ENCODE measurements at places on chromosomes 13 and 19.
A peak's percentile ranks its signal among the peaks of the same experiment; 100 is the strongest.

DNA sequence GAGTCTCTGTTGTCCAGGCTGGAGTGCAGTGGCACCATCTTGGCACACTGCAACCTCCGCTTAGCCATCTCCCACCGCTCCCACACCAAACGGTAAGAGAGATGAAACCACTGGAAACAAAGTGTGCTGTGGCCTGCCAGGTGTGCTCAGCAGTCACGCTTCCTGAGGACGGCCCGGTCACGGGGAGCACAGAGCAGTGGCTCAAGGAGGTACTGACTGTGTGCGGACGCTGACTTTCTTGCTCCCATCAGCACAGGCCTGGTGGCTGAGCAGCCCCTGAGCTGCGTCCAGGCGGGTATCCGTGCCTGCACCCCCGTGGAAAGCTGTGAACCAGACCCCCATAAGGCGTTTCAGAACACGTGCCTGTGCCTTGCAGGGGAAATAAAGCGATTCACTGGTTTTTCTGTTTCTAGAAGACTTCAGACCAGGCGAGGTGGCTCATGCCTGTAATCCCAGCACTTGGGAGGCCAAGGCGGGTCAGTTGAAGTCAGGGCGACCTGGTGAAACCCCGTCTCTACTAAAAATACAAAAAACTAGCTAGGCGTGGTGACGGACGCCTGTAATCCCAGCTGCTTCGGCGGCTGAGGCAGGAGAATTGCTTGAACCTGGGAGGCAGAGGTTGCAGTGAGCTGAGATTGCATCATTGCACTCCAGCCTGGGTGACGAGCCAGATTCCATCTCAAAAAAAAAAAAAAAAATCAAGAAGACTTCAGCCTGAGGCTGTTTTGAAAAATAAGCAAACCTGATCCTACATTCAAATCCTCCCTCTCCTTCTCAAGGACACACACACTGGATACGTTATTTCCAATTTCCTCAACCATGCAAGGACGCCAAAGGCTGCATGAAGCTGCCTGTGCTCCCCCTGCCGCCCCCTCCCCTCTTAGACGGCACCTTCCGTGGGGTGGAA is 25.5 kb downstream of the ADPRHL1 start:
- DNase-seq = no peak

- peak; percentile 55 for DNase-seq
Observed at GRCh38 chr13:93535251-93535650, 308.6 kb downstream of the GPC6 start.

DNA sequence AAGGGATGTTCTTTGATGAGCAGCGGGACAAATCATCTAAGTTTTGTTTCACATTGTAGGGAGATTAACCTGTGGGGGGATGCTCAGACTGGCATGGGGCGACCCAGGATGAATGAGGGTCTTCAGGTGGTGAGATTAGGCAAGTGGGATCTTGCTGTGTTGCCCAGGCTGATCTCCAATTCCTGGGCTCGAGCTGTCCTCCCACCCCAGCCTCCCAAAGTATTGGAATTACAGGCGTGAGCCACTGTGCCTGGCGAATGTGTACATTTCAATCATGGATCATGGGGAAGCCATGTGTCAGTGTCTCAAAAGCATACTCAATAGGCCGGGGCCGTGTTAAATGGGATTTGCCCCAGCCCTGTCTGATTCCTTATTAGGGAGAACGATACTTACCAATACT is 8.1 kb downstream of the SLC25A42 start:
- no peak for DNase-seq

GRCh38 chr13:31250435-31250834 is 50.7 kb downstream of the B3GLCT start:
- no peak for DNase-seq

GRCh38 chr19:14113762-14114414 is 3.7 kb downstream of the PRKACA start:
- no peak for DNase-seq

DNA sequence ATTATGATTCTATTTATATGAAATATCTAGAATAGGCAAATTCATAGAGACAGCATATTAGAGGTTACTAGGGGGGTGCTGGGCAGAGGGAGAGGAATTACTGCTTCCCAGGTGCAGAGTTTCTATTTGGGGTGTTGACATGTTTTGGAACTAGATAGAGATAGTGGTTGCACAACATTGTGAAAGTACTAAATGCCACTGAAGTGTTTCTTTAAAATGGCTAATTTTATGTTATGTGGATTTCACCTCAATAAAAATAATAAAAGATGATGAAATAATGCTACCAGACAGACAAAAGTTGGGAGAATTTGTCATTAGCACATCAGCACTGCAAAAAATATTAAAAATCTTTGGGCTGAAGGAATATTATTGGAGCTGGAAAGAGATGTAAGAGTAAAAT is 63.4 kb downstream of the SLC6A16 start:
- no peak for DNase-seq

GRCh38 chr13:25783076-25783475 is 268.7 kb downstream of the SHISA2 start:
- DNase-seq = no peak

GRCh38 chr19:11142528-11143171 is 12.9 kb downstream of the SPC24 start:
- DNase-seq = peak; percentile 95

GRCh38 chr13:76756451-76756850 is 129.8 kb downstream of the KCTD12 start:
- DNase-seq = no peak

DNA sequence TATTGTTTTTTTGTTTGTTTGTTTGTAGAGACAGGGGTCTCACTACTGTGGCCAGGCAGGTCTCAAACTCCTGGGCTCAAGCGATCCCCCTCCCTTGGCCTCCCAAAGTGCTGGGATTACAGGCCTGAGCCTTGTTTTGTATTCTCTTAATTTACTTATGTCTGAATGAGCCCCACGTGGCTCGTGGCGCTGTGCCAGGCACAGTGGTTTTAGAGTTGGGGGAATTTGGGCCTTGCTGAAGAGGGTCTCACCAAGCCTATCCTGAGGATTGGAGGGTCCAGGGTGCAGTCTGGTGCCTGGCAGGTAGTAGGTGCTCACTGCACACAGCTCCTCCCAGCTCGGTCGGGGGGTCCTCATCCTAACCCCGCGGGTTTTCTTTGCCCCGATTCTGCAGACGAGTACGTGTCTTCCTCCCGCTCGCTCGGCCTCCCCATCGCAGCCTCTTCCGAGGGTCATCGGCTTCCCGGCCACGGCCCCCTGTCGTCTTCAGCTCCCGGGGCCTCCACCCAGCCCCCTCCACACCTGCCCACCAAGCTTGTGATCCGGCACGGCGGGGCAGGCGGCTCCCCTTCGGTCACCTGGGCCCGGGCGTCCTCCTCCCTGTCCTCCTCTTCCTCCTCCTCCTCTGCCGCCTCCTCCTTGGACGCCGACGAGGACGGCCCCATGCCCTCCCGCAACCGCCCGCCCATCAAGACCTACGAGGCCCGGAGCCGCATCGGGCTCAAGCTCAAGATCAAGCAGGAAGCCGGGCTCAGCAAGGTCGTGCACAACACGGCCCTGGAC is 12.1 kb upstream of the EHD2 start:
- DNase-seq = no peak

DNA sequence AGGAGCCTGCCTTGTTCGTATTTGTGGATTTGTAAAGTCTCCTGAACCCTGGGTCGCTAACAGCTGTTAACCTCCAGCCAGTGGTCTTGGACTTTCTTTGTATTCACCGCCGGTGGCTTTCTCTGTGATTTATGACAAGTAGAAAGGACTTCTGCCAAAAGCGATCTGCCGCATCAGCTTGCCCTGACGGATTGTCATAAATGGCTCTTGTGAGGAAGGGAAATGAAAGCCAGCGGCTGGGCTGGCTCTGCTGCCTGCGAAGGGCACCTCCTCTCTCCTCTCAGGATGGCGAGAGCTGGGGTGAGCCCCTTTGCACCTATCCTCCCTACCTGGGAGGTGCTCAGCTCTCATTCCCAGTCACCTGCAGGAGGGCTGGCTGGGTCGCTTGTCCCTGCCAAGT is 25.6 kb downstream of the DHRS12 start:
- DNase-seq = no peak

DNA sequence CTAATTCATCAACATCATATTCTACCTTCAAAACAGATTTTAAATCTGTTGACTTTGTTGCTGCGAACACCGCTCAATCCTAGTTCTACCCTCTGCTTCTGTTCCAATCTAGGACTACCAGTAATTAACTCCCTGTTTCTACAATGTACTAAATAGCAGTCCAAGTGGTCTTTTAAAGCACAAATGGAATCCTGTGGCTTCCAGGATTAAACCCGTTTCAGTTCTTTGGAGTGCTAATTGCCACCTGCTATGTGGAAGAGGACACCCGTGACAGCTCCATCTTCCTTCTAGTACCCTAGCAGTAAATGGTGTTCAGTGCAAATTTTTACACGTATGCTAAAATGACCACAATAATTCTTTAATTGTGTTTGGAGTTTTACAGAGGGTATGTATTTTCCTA is 232.1 kb downstream of the TDRD3 start:
- DNase-seq = no peak

- DNase-seq = no peak
Observed at GRCh38 chr13:44317752-44318151, 55.9 kb upstream of the SERP2 start.

DNA sequence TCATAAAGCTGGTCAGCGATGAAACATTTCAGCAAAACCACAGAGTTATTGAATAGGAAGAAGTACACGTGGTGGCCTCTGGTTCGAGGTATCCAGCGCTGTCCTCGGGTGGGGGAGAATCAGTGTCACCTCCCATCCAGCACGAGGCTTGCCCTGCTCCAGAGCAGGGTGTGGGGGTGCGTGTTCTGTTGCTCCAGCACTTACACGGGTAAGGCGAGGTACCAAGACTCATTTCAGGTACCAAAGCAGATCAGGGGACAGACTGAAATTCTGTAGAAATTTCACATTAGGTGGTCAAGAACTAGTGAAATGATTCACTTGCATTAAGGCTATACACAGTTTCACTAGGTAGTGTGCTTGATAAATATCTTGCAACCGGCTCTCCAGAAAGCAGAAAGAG is 164.2 kb upstream of the SOX1 start:
- DNase-seq = no peak

DNA sequence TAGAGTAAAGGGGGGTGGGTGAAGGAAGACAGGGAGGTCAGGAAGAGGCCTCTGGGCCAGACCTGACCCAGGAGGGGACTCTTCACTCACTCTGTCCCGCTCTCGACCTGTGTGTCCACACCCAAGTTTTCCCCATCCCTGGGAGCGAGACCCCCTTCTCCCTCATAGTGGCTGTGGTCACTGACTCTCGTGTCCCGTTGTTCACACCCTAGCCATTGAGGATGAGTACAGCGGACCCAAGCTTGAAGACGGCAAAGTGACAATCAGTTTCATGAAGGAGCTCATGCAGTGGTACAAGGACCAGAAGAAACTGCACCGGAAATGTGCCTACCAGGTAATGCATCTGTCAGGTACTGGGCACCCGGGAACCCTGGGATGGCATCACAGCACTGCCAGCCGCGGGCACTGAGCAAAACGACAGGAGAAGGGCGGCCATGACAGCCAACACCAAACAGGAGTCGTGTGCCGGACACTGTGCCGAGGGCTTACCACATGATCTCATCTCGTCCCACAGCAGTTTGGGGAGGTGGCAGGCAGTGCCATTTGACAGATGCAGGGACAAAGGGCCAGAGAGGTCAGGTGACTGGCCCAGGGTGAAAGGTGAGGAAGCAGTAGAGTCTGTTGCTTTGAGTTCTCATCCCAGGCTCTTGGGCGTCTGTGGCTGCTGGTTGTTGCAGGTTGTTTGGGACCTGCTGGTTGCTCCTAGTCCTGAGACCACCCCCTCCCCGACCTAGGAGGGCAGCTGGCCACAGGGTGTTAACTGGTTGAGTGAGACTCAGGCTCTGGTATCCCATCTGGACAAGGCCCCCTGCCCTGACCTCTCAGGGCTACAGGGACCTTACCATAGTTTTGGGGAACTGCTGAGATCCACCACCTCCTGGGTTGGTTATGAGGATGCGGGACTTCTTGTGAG is 29.6 kb downstream of the PPP5C start:
- DNase-seq = no peak

GRCh38 chr13:73365681-73366080 is 306.9 kb downstream of the KLF5 start:
- DNase-seq = no peak

- no peak for DNase-seq
Observed at GRCh38 chr13:77554069-77554468, 18.6 kb downstream of the SCEL start.

- no peak for DNase-seq
Observed at GRCh38 chr19:33684538-33685232, 62.9 kb downstream of the CHST8 start.

DNA sequence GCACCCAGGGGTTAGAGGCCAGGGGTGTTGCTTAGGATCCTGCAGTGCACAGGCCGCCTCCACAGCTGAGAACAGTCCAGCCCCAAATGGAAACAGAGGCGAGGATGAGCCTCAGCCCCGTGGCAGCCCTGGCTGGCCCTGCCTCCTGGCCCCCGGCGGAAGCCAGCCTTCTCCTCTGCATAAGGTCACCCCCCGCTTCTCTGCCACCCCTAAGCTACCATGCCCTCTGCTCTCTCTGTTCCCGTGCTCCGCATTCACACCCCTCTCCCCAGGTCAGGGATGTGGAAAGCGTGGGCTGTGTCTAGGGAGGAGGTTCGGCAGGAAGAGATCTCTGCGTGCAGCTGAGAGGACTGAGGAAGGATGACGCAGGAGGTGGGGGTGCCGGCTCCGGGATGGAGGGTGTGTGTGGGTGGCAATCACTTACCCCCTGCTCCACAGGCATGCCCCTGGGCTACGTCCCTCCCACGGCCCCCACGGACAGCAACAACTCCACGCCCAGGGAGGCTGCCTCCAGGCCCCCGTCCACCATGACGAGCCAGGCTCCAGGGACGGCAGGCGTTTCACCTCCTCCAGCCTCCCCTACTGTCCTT is 6.0 kb downstream of the SSC5D start:
- DNase-seq = peak; percentile 62

- peak; percentile 67 for DNase-seq
Observed at GRCh38 chr13:41216160-41216559, 21.8 kb upstream of the KBTBD7 start.

- DNase-seq = no peak
Observed at GRCh38 chr13:45950386-45951000, 98.9 kb upstream of the SIAH3 start.

DNA sequence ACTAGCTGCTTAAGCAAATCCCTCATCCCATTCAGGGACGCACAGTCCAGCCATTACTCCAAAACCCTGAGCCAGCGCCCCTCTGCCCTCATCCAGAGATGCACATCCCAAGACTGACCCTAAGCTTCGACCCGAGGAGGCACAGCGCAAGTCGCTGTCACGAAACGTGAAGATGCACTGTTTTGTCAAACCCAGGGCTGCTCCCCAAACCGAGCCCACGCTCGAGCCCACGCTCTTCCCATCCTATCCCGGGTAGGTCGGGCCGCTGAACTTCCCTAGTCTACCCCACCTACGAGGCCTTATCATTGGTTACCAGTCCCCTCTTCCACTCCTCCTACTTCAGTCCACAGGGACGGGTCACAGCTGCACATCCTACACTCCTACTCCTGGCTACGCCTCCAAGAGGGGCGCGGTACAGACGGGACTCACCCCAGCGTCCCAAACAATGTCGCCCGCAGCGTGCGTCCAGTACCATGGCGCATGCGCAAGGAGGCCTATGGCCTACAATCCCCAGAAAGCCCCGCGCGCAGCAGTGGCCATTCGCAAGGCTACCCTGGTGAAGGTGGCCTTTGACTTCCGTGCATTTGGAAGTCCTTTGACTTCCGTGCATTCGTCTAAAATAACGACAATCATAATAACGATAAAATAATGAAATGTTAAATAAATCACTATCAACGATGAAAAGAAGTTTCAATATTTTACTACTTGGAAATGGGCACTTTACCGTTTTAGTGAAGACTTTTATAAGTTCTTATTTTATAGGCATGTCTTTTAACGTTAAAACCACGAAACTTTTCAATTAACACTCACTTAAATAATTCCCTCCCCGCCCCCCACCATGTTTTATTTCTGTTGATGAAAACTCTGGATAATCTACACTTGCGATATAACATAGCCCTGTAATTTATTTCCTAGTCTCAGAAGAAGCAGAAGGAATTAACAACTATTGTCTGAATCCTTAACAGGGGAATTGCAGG is at the start of gene ZNF285:
ZNF285 (minus strand) TSS at position 470 of the 977 bp plus-strand sequence. CDS start 4,395 bp downstream, outside the sequence.
- DNase-seq = peak; percentile 97
